ENCODE measurements at places on chromosomes 16 and 17.

- peak; percentile 65 for DNase-seq
- H3K4me1 ChIP-seq: peaks cover 61% of the 10 kb centered on the region
- H3K36me3 ChIP-seq: no peaks in the 10 kb centered on the region
Observed at GRCh38 chr17:7219812-7220592, at the start of the genes ACADVL and DLG4. ACADVL (plus strand) TSS chr17:7219938; CDS start chr17:7219985, 47 bp downstream. DLG4 (minus strand) TSS chr17:7219836.

- H3K4me3 ChIP-seq: no peak overlapping the region
- peaks cover 23% of the 10 kb centered on the region for H3K4me1 ChIP-seq
- no peaks in the 10 kb centered on the region for H3K27me3 ChIP-seq
- H3K27ac ChIP-seq: peak overlapping the region; percentile 89
Observed at GRCh38 chr17:80683625-80684104, 139.0 kb downstream of the RPTOR start.

DNA sequence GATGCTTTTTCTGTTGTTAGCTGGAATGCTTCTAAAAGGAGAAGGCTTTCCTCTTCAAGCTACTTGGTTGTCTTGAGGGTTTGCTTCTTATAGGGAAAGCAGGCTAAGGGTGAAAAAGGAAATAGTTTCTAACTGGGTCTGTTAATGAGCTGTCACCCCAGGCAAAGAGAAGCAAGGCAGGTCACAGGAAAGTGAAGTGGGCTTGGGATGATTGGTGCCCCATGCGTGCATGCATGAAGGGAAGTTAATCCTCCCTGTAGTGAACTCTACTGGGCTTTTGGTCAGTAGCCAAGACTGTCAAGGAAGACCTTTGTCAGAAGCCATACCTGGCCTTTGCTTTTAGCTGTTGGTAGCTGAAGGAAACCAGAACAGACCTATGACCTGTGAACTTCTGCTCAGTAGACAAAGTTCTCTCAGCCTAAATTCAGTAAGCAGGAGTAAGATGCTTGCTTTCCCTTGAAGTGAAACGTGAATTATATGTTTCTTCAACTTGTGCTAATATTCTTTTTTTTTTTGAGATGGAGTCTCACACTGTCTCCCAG lies 16.5 kb downstream of the TENT4B start:
- no peak overlapping the region for H3K27ac ChIP-seq
- no peak for DNase-seq
- no peaks in the 10 kb centered on the region for H3K36me3 ChIP-seq
- no peaks in the 10 kb centered on the region for H3K27me3 ChIP-seq
- H3K4me3 ChIP-seq: peak overlapping the region; percentile 33

DNA sequence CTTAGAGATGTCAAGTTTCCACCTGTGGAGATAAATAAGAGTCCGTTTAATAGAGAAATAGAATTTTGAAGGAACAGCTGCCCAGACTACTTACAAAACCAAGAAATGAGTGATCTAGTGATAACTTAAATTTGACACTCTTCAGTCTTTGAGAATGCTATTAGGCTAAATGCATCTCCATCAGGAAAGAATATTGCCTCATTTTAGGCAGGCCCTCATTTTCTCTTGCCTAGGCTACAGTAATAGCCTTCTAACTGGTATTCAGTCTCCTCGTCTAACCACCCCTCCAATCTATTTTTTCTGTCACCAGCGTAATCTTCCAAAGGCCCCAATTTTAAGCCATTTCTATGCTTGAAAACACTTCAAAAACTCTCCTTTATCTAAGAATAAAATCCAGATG lies 537.8 kb upstream of the CA10 start:
- H3K36me3 ChIP-seq: no peaks in the 10 kb centered on the region
- no peak overlapping the region for H3K4me3 ChIP-seq
- no peak for DNase-seq

GRCh38 chr16:10367616-10368188 lies 18.2 kb upstream of the ATF7IP2 start:
- H3K4me1 ChIP-seq: peaks cover 6% of the 10 kb centered on the region
- no peaks in the 10 kb centered on the region for H3K27me3 ChIP-seq
- no peaks in the 10 kb centered on the region for H3K36me3 ChIP-seq
- H3K4me3 ChIP-seq: no peak overlapping the region
- no peak overlapping the region for H3K27ac ChIP-seq

- H3K27me3 ChIP-seq: no peaks in the 10 kb centered on the region
- peaks cover 21% of the 10 kb centered on the region for H3K4me1 ChIP-seq
- H3K36me3 ChIP-seq: no peaks in the 10 kb centered on the region
- DNase-seq: peak; percentile 23
Observed at GRCh38 chr17:13787636-13788035, 185.9 kb upstream of the HS3ST3A1 start.

- H3K27me3 ChIP-seq: peaks cover 30% of the 10 kb centered on the region
- no peak overlapping the region for H3K27ac ChIP-seq
- no peak overlapping the region for H3K4me3 ChIP-seq
- H3K36me3 ChIP-seq: peaks cover 6% of the 10 kb centered on the region
- no peak for DNase-seq
Observed at GRCh38 chr17:20952183-20952582, 90.6 kb downstream of the USP22 start.

DNA sequence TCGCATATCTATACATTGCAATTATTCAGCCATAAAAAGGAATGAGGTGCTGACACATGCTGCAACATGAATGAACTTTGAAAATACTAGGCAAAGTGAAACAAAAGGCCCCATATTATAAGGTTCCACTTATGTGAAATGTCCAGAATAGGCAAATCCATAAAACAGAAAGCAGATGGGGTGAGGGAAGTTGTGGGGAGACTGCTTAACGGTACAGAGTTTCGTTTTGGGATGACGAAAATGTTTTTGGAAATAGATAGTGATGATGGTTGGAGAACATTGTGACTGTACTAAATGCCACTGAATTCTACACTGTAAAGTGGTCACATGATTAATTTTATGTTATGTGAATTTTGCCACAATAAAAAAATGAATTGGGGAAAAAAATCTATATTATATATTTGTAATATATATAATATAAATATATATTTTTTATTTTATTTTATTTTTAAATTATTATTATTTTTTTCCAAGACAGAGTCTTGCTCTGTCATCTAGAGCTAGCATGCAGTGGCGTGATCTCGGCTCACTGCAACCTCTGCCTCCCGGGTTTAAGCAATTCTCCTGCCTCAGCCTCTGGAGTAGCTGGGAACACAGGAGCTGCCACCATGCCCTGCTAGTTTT lies 4.2 kb upstream of the GNA13 start:
- peaks cover 8% of the 10 kb centered on the region for H3K4me1 ChIP-seq
- no peaks in the 10 kb centered on the region for H3K27me3 ChIP-seq
- H3K27ac ChIP-seq: no peak overlapping the region
- no peak overlapping the region for H3K4me3 ChIP-seq
- no peak for DNase-seq
- H3K36me3 ChIP-seq: no peaks in the 10 kb centered on the region

- H3K4me1 ChIP-seq: peaks cover 4% of the 10 kb centered on the region
- no peak overlapping the region for H3K4me3 ChIP-seq
- DNase-seq: peak; percentile 67
- peaks cover 23% of the 10 kb centered on the region for H3K36me3 ChIP-seq
- H3K27ac ChIP-seq: no peak overlapping the region
Observed at GRCh38 chr17:10646392-10646990, 10.6 kb downstream of the MYH3 start.

- H3K4me1 ChIP-seq: no peaks in the 10 kb centered on the region
- H3K36me3 ChIP-seq: no peaks in the 10 kb centered on the region
- H3K27ac ChIP-seq: no peak overlapping the region
- H3K4me3 ChIP-seq: no peak overlapping the region
- H3K27me3 ChIP-seq: no peaks in the 10 kb centered on the region
Observed at GRCh38 chr16:59840169-59840568, 1106.1 kb upstream of the GOT2 start.

DNA sequence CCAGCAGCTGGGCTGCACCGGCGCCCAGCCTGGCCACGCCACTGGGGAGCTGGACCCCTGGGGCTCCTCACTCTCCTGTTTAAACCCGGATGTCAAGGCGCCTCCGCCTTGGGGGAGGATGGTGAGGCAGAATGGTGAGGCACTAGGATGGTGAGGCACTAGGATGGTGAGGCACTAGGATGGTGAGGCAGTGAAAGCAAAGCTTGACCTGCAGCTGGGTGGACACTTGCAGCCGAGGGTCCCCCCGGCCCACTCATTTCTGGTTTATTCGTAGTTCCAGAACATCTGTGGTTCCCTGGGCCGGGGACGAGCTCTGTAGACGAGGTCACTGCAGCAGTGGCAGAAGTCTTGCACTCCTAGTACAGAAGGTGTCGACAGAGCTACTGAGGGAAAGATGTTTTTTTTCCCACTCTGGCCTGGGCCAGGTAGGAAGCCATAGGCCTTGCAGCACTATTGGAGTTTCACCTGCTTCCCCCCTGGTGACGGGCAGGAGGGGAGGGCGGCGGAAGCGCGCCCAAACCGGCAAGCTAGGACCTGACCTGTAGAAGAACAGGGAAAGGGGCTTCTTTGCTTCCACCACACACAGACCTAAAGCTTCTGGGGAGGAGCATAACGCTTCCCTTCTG lies 1.1 kb upstream of the HNF1B start:
- no peak overlapping the region for H3K27ac ChIP-seq
- no peak for DNase-seq
- H3K4me1 ChIP-seq: peaks cover 43% of the 10 kb centered on the region
- H3K4me3 ChIP-seq: peak overlapping the region; percentile 10

- no peaks in the 10 kb centered on the region for H3K27me3 ChIP-seq
- H3K36me3 ChIP-seq: no peaks in the 10 kb centered on the region
- H3K4me1 ChIP-seq: peaks cover 23% of the 10 kb centered on the region
Observed at GRCh38 chr17:44105941-44106340, 17.5 kb downstream of the HDAC5 start.

- no peak for DNase-seq
- H3K4me1 ChIP-seq: no peaks in the 10 kb centered on the region
- no peak overlapping the region for H3K4me3 ChIP-seq
- no peak overlapping the region for H3K27ac ChIP-seq
Observed at GRCh38 chr16:79351927-79352326, 248.6 kb downstream of the MAF start.

- no peak for DNase-seq
- H3K27me3 ChIP-seq: no peaks in the 10 kb centered on the region
- no peaks in the 10 kb centered on the region for H3K36me3 ChIP-seq
- H3K27ac ChIP-seq: no peak overlapping the region
- peaks cover 27% of the 10 kb centered on the region for H3K4me1 ChIP-seq
- peak overlapping the region; percentile 87 for H3K4me3 ChIP-seq
Observed at GRCh38 chr16:89720551-89720812, 216 bp downstream of the VPS9D1 start.

Data from naive B cell (primary cell).